Breast epithelium (tissue), 4 donors: ENCODE measurements at places on chromosomes 11 and 22. TPM values are rescaled to one million over a fixed set of nuclear protein-coding genes. Genes with fewer than 3 reads are reported as not detected.

Gene C11orf16
- not detected for total RNA-seq

Gene NRGN
- total RNA-seq, result 0.48 TPM

Gene IPO7
- 123 TPM for total RNA-seq

Gene C11orf86
- not detected for total RNA-seq
